ENCODE measurements at places on chromosomes 1 and 21.

GRCh38 chr21:38920631-38921398, 115.1 kb downstream of the ETS2 start:
- DNase-seq: no peak

DNA sequence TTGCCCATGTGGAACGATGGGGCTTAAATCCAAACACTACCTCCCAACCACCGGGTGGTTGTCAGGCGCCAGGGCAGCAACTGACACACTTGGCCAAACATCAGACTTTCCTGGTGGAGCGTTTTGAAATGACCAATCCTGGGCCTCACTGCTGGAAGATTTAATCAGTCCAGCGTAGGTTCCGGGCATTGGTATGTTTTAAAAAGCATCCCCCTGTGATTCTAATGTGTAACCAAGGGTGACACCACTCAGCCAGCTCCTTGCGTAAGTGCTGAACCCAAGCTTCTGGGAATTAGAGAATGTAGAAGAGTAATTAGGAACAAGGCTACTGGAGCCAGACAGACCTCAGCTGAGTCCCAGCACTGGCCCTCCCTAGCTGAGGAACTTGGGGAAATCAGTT, 44.8 kb upstream of the KAZN start:
- no peak for DNase-seq

DNA sequence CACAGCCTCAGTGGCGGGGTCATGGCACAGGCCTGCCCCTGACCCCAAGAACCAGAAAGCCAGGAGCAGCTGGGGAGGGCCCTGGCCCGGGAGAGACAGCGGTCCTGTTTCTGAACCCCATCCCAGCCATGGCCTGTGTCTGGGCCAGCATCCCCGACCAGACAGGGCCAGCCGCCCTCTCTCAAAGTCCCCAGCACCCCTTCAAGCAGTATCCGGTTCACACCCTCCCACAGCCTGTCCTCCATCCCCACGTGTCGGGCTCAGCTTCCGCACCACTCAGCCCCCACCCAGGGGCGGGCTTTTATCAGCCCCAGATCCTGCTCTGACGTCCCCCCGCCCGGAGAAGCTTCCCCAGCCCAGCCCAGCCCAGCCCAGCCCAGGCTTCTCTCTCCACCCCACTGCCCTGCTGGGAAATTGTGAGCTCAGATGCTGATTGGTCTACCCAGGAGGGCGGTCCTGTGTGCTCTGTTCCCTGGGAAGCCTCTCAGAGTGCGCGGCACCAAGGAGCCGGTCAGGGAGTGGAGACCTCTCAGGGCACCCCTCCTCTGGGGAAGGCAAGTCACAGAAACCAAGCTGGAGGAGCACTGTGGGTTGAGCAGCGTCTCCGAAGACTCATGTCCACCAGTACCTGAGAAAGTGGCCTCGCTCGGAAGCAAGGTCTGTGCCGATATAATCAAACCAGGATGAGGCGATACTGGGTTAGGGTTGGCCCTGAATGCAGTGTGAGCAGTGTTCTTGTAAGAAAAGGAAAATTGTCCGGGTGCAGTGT, 4.7 kb upstream of the FAAP20 start:
- DNase-seq: peak; percentile 64

DNA sequence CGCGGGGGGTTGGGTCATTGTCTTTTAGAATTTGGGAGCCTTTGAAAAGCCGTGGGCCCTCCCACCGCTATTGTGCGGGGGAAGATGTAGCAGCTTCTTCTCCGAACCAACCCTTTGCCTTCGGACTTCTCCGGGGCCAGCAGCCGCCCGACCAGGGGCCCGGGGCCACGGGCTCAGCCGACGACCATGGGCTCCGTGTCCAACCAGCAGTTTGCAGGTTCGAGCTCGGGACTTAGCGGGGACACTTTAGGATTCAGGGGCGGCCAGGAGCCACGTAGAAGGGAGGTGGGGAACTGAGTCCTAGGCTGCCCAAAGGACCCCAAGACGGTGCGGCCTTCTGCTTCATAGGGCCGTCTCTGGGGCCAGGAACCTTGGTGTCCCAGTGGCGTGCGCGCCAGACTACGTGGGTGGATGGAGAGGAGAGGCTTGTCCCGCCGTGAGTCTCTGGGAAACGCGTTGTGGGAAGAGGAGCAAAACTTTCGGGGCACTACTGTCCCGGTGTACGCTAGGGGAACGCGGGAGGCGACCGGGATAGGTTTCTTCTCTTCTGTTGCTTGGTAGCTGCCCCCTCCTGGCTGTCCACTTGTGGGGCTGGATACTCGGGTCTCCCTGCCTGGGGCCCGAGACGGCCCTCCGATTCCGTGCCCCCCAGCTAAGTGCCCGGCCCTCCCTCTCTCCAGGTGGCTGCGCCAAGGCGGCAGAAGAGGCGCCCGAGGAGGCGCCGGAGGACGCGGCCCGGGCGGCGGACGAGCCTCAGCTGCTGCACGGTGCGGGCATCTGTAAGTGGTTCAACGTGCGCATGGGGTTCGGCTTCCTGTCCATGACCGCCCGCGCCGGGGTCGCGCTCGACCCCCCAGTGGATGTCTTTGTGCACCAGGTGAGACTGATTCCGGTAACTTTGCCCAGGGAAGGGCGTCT, at the start of gene LIN28A:
Gene LIN28A (plus strand): TSS at position 112 of the 918 bp plus-strand sequence. CDS start 75 bp downstream, at position 187.
- DNase-seq: no peak

DNA sequence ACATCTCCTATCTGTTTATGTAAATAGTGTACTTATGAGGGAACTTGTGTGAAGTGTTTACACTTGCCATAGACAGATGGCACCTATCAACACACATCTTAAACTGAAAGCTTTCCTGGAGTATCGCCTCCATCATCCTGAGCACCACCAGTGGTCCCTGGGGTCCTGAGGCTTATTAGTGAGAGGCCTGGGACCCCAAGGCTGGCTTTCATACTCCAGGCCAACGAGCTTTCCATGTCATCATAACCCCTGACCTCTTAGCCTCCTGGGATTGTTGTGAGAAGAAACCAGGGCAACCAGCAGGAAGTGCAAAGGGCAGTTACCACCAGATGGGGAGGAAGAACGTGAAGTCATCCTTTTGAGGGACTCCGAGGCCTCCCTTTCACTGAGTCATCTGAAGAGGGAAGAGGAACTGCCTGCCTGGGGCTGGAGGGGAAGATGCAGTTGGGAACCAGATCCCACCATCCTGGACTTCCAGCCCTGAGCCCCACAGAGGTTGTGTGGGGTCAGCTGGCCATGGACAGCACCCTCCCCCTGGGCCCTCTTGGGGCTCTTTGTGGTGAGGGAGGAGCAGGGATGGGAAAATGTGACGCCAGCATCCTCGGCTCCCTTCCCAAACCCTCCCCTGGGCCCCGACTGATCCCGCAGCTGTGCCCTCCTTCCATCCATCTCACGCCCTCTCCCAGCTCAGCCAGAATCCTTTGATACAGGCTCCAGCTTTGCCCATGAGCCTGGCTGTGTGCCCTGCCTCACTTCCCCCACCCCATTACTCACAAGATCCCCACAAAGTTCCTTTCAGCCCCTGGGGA, 5.8 kb downstream of the INKA2 start:
- no peak for DNase-seq

DNA sequence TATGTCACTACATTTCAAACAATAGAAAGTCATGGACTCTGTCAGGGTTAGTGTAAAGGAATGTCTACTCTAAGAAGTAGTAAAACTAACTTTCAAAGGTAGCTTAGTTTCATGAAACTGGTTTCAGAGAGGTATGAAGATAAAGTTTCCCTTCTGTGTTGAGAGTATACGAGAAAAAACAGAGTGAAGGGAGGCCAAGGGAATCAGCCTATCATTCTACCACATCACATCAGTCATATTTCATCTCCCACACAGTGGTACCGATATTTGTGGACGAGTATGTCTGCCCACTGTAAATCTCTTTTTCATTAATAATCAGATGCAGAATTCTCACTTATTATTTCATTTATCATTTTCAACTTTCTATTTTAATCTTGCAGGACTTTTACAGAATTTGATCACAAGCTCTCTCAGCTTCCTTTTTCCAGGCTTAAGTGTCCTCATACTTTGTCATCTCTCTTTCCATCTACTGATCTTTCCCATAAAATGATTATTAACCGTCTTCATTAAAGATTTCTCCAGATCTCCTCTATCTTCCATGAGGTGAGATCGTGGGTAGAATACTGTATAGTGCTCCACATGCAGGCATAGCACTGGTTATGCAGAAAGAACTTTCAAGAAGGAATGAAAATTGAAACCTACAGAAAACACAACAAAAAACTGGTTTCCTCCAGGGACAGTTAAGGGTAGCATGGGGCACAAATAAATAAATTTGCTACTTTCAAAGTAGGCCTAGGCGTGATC, 11.5 kb upstream of the IFI16 start:
- no peak for DNase-seq

DNA sequence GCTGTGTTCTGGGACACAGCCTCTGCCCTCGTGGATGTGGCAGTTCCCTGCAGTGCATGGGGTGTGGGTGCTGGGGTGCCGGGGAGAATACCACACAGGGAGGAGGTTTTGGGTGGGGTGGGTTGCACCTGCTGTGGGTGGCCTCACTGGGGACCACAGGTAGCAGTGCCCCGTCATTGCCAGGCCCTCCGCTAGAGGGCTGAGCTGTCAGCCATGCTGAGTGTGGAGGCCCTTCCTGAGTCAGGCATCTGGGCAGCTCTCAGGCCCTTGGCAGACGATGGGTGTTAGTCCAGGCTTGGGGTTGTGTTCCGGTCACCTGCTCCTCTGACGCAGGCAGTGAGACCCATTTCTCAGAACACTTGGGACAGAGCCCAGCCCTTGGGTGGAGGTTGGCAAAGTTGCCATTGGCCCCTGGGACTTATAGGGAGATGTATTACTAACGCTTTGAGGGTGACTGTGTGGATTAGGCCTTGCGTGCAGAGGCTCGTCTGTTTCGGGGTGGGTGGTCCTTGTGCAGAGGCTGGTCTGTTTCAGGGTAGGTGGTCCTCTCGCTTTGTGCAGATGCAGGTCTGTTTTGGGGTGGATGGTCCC, 23.9 kb downstream of the PCNT start:
- DNase-seq: no peak

DNA sequence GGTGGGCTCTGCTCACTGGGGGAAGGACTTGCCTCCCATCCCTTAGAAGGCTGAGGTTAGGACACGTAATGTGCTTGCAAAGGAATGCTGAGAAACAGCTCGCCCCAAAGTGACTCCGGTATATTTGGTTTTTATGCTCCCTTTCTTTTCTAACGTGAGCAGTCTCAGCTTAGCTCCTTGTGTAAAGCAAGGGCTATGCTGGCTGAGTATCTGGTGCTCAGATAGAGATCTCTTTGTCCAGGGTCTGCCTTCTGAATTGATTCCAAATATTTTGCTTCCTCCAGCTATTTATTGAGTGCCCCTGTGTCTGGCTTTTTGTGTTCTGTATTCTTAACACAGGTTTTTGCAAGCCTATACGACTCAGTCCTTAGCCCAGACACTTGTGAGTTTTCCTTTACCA, 94.5 kb upstream of the ARTN start:
- no peak for DNase-seq

DNA sequence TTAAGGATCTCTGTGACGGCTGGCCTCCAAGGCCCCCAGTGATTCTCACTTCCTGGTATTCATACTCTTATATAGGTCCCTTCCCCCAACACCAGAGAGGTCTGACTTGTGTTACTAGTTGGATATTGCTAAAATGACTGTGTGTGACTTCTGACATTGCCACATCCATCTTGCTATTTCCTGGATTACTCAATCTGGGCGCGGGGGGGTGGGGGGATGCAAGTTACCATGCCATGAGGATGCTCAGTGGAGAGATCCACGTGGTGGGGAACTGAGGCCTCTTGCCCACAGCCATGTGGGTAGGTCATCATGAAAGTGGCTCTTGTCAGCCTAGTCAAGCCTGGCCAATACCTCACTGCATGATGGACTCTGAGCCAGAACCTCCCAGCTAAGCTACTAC, 117.0 kb downstream of the UBE2U start:
- DNase-seq: no peak

GRCh38 chr1:40983286-40983685, 3.8 kb downstream of the CTPS1 start:
- DNase-seq: no peak

DNA sequence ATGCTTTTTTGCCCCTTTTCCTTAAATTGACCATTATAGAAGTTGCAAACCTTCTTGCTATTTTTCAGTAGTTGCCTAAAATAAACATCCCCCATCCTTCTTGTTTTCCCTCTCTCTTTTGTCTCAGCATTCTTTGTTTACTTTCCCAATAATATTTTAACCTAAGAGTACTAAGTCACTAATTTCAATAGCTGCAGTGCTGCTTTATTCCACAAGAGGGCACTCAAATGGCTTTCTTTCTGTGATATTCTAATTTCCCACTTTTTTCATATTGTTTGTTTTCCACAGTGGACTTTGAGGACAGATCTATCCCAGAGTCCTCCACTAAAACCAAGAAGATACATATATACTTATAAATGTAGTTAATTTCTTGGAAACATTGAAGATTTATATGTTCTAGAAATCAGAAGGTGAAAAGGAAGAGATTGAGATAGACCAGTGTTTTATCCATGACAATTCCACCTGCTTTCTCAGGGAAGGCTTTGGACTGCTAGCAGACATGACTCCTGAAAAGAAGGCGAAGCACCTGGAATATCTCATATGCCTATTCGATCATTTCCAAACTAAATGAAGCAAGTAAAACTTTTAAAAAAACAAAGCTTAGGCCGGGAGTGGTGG, 104.8 kb upstream of the GRIK1 start:
- no peak for DNase-seq

GRCh38 chr1:110515041-110515440, 3.9 kb downstream of the KCNA10 start:
- no peak for DNase-seq

DNA sequence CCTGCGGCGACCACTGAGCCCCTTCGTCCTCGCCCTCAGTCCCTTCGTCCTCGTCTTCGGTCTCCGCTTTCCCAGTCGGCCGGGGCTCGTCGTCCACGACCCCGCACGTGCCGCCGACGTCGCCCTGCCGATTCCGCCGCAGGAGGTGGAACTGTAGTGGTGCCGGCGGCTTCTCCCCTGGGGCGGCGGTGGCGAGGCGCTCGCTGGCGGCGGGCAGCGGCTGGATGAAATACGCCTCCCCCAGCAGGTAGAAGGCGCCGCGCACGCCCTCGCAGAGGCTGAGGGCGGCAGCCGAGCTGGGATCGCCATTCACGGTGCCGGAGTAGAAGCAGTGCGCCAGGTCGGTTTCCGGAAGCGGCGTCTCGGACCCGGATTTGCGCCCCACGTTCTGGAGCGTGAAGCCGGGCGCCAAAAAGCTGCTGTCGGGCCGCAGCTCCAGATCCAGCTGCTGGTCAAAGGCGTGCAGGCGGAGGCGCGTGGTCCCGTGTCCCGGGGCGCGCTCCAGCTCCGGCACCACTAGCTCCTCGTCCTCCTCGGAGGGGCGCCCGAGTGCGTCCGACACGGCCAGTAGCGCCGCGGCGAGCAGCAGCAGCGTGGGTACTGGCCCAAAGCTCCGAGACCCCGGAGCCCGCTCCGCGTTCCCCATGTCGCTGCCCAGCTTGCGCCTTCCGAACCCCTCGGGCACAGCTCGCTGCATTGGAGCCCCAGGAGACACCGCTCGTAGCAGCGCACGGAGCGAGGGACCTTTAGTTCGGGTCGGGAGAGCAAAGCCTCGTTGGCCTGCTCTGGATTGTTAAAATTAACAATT, 747 bp downstream of the ADAMTS1 start:
- no peak for DNase-seq

DNA sequence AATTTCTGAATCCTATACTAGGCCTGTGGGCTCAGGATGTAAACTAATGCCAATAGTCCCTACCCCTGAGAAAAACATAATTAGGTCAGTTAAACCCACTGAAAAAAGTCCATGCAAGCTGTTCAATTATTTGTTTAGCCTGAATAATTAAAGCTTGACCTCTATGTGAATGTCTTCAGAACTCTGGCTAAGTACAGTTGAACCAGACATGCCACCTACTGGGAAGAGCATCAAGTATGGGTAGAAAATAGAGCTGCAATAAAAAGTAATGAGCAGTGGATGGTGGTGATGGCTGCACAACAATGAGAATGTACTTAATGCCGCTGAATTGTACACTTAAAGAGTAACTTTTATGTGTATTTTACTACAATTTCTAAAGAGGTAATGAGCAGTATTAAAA, 23.6 kb upstream of the SLC19A2 start:
- DNase-seq: no peak

Measured in activated CD4-positive, alpha-beta T cell treated with anti-CD3 and anti-CD28 coated beads for 1 hour (primary cell).